ENCODE measurements at places on chromosomes 1 and 21.
A peak's percentile ranks its signal among the peaks of the same experiment; 100 is the strongest.

DNA sequence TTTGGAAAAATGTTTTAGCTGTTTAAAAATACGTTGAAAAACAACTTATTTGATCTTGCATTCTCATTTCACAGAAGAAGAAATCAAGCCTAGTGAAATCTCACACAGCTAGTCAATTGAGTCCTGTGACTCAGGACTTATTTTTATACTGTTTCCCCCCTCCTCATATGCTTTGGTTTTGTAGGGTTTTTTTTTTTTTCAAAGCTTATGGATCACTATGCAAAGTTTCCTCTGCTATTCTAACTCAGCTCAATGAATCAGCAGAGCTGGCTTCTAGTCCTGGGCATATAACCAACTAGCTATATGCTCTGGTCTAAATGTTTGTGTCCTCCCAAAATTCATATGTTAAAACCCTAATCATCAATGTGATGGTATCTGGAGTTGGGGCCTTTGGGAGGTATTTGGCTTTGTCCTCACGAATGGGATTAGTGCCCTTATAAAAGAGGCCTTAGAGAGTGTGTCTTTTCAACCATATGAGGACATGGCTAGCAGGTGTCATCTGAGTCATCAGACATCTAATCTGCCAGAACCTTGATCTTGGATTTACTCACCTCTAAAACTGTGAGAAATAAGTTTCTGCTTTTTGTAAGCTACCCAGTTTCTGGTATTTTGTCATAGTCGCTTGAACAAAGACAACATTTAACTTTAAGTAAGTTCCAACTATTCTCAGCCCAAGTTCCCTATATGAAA is 317.2 kb upstream of the C1orf87 start:
- no peak for DNase-seq

DNA sequence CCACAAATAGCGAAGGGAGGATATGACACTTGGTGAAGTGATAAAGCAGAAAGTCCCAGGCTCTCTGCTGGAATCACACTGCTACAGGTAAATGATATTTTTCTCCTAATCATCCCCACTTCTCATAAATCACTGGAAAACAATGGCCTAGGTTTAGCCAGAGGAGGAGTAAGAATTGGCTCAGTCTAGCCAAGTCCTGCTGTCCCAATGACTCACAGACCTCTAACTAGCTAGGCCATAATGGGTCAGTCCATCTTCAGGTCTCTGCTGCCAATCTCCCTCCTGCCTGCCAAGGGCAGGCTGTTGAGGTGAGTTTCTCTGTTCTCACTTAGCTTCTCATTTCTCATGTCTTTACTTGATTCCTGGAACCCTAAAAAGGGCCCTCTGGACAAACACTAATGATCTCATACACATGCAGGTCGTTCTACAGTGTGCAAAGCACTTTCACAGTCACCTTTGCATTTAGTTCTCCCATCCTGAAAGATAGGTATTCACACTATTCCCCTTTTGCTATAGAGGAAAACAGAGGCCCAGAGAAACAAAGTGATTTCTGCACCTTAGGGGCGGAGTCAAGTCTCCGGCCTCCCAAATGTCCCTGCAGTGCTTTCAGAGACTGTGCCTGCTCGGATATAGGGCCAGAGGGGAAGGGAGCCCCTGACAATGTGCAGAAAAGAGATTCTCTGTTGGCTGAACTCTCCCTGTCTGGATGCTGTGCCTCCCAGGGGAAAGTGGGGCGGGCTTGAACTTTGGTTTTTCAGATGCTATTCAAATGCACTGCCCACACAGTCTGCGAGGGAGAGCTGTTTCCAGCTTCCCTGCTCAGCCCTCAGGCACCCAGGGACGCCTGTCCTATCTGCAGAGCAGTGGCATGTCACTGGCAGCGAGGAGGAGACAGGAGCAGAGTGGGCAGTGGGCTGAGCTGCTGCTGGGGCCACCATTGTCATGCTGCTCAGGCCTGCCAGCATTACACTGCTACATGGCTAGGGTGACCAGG is 3.9 kb upstream of the CDK18 start:
- no peak for DNase-seq

- DNase-seq = no peak
Measured at GRCh38 chr1:165240492-165240891, 116.0 kb downstream of the LMX1A start.

DNA sequence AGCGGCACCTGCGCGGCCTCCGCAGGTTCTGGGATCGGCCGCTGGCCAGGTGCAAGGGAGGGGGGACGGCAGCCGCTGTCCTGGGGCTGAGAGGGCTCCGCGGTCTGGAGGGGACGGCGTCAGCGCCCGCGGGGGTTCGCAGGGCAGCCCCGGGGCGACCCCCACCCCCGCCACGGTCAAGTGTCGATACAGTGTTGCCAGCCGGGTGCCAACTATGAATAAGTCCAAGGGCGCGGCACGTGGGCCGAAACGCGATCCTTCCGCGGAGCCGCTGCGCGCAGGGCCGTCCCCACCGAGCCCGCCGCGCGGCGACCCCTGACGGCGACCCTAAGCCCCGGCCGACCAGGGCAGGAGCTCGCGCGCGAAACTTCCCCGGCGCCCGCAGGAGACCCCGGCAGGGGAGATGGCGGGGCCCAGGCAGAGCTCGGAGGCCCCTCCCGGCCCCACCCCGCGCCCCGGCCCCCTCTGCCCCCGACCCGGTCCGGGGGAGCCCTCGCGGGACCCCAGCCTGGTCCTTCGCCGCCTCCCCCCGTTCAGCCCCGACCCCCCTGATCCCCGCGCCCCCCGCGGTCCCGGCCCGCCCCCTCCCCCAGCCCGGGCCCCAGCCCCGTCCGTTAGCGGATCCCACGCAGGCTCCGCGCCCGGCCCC is 586 bp upstream of the AGPAT3 start:
- DNase-seq = peak; percentile 23

GRCh38 chr1:153612111-153612754 is 704 bp downstream of the S100A16 start:
- DNase-seq = no peak

- DNase-seq = no peak
Measured at GRCh38 chr1:5501206-5501930, 490.9 kb downstream of the NPHP4 start.

All from stimulated activated CD4-positive, alpha-beta T cell treated with anti-CD3 and anti-CD28 coated beads, Interleukin-12 subunit alpha, Interleukin-12 subunit beta, amount 100 ng/mL, for 24 hours (primary cell).